HEK293T (cell line): ENCODE measurements at places on chromosomes 2 and 18.

GRCh38 chr2:54100772-54101171 is 14.6 kb upstream of the ACYP2 start:
- DNase-seq: no peak

- DNase-seq: peak; percentile 15
These were observed 66.8 kb downstream of the GBX2 start for GRCh38 chr2:236101311-236101950.

DNA sequence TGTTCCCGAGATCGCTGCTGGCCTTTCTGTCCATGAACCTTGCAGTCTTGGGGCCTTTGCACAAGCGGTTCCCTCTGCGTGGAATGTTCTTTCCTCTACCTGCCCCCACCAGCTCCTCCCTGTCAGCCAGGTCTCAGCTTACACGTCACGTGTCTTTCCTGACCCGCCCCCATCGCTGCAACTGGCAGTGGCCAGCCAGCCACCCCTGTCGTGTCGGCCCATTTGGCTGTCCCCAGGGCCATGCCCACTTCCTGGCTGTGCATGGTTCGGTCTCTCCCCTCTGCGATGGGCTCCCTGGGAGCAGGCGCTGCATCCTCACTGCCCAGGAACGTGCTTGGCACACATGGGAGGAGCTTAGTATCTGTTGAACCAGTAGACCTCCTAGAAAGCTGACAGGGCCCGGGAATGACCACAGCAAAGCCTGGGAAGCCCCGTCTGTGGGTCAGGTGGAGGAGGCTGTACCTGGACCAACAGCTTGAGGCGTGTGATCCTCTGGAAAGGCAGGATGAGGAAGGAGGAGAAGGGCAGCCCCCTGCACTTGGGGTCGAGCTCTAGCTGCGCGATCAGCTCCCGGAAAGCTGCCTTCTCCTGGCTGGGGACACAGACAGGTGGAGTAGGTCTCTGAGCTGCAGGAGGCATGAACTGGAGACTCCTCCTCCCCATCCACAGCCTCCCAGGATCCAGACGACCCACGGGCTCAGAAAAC is 21.0 kb downstream of the SNORC start:
- DNase-seq: peak; percentile 42

DNA sequence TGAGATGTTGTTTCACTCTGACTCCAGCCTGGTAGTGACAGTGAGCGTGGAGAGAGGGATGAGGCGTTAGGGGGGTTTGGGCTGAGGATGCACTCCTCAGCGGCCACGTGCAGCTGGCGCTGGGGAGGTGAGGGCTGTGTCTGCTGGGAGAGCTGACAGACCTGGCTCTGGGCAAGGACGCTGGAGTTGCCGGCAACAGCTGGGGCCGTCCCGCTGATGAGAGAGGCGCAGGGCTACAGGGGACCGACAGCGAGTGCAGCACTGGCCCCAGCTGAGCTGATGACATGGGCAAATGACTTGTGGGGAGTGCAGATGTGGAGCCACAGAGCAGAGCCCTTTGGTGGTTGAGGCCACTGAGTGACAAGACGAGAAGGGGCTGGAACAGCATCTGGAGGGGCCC is 38.4 kb downstream of the COA5 start:
- no peak for DNase-seq

DNA sequence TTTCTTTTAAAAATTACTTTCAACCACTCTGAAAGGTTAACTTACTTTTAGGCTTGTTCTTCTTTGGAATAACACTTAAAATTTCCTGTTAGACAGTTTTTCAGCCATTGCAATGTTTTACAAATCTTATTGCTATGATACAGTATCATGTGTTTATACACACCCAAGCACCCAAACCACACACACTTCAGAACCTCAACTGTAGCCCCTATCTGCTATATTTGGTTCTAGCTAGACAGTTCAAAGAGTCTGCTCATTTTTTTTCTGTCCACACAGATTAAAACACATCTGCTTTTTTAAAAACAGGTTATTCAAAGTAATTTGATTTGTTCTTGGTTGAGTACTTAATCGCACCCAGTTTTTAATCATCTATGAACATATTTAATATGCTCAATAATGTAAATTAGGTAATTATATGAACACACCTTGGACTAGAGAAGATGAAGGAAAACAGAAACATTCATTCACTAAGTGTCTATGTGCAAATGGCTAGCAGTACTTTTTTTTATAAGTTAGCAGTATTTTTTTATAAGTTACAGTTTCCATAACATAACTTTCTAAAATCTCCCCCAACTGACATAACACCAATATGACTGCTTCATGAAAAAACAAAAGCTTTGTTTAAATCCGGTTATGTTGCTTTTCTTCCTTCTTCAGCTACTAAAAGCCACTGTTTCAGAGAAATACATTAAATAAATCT is 17.6 kb downstream of the FBXO11 start:
- no peak for DNase-seq
